ENCODE measurements at places on chromosomes 6 and 20.

DNA sequence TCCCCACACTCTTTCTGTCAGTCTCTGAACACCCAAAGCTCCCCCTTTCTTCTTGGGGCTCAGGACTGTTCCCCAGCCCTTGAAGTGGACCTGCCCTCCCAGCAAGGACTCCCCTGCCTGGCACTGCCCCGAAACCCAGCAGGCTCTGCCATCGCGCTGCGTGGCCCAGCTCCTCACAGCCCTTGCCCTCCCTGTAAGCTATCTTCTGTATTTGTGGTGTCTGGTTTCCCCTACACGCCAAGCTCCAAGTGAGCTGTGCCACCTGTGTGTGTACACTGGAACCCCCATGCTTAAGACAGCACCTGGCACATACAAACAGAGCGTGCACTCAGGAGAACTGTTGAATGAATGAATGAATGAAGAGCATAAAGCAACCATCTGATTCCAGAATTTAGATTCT lies 57.7 kb downstream of the TMEM242 start:
- DNase-seq: no peak

DNA sequence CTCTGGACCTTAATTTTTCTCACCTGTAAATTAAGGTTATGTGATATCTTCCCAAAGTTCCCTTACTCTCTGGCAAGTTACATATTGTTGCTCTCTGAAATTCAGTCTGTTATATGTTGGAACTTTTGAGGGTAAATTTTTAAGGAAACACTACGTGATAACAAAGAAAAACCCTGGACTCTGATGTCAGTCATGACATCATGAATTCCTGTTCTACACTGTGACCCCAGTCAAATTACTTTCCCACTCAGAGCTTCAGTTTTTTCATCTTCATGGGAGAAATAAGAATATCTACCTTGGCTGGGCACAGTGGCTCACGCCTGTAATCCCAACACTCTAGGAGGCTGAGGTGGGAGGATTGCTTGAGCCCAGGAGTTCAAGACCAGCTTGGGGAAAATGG lies 164.6 kb upstream of the RALGAPA2 start:
- DNase-seq: no peak

- no peak for DNase-seq
Observed at GRCh38 chr6:13049666-13050254, 278.6 kb downstream of the TBC1D7 start.

GRCh38 chr6:163418311-163419029 lies 4.0 kb downstream of the QKI start:
- DNase-seq: no peak

DNA sequence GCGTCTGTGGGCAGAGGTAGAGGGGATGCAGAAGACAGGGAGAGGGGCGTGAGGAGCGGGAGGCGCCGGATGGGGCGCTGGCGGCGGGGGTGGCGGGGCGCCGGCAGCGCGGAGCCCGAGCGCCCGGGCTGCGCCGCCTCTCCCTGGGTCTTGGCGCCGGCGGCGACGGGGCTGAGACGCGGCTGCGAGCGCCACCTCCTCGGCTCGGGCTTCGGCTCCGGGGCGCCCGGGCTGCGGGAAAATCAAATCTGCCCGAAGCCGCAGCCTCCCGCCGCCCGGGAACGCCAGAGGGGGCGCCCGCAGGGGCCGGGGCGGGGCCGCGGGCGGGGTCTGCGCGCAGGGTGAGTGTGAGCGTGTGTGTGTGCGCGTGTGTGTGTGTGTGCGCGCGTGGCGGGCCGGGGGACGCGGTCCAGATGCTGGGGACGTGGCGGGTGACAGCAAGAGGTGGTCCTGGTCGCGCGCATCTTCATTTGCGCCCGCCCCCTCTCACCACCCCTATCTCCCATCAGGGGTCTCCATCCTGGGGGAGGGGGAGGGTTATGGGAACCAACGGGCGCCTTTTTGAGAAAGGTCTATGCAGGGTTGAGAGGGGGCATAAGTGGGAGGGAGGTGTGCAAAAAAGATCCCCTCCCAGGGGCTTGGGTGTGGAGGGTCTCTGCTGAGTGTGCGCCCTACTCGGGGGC lies 646 bp upstream of the CPNE5 start:
- DNase-seq: no peak

GRCh38 chr20:47269309-47270165 lies 87.0 kb downstream of the ZMYND8 start:
- no peak for DNase-seq

GRCh38 chr6:148657048-148657447 lies 89.8 kb upstream of the UST start:
- no peak for DNase-seq

GRCh38 chr20:63923651-63924050 lies 28.7 kb downstream of the DNAJC5 start:
- no peak for DNase-seq

- DNase-seq: no peak
Observed at GRCh38 chr20:20259533-20259932, 108.4 kb upstream of the INSM1 start.

DNA sequence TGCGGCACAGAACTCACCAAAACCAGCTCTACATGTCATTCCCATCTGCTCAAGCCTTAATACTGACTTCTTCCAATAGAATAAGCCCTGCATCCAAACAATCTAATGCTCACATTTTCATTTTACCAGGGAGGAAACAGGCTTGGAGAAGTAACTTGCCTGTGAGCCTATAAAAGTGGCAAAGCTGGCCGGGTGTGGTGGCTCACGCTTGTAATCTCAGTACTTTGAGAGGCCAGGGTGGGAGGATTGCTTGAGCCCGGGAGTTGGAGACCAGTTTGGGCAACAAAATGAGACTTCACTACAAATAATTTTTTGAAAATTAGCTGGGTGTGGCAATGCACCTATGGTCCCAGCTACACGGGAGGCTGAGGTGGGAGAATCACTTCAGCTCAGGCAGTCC lies 133.7 kb downstream of the LY86 start:
- DNase-seq: no peak

- DNase-seq: no peak
Observed at GRCh38 chr20:53579266-53579580, 14.4 kb downstream of the ZNF217 start.

DNA sequence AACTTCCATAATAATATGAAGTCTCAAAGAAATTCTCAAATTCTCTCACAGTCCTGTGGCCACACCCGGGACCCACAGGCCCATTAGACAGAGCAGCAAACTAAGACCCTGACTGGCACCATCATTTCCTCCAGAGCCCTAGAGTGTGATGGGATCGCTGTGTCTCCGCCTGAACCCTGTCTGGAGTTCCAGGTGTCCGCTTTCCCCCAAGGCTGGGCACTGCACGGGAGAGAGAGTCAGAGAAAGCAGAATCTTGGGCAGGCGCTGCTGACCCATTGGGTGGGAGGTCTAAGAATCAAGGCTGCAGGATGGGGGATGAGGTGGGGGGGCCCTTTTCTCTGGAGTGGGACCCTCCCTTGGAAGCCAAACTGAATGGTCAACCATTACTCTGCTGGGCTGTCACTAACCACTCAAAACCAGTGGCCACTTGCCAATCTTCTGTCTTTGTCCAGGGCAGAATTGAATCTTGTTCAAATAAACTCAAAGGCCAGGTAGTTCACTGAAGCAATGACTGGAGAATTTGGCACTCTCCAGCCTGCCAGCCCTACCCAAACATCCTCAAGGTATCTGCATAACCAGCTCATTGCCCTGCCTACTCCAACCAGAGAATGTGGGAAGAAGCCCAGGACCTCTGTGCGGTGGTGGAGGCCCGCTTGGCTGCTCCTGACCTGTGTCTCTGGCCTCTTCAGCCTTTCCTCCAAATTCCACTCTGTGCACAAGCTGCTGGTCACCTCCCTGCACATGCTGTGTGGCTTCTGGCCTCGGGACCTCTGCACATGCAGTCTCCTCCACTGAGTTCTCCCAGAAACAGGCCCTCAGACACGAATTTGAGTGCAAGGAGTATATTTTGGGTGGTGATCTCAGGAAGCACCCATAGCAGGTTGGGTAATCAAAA lies 141.1 kb downstream of the CEBPB start:
- DNase-seq: no peak

DNA sequence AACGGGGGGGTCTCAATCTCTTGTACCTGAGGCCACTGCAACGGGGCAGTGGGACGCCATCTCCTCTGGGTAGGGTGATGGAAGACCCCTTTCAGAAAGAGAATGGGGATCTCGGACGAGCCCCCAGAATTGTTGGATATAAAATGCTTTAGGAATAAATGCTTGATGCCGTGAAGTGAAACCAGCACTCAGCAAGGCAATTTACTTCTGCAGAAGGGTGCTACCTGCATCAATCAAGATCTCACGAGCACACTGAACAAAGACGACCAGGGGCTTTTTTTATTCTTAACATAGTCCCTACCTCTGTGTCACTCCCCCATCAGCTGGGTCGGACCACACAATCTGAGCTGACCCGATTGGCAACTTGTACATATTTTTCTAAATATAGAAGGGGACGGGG lies 203.6 kb upstream of the TBX18 start:
- no peak for DNase-seq

- no peak for DNase-seq
Observed at GRCh38 chr6:91079969-91080368, 493.1 kb upstream of the MAP3K7 start.

- DNase-seq: no peak
Observed at GRCh38 chr6:49333345-49334125, 129.5 kb downstream of the MMUT start.

- DNase-seq: no peak
Observed at GRCh38 chr20:15091421-15092037, 754.1 kb upstream of the FLRT3 start.

DNA sequence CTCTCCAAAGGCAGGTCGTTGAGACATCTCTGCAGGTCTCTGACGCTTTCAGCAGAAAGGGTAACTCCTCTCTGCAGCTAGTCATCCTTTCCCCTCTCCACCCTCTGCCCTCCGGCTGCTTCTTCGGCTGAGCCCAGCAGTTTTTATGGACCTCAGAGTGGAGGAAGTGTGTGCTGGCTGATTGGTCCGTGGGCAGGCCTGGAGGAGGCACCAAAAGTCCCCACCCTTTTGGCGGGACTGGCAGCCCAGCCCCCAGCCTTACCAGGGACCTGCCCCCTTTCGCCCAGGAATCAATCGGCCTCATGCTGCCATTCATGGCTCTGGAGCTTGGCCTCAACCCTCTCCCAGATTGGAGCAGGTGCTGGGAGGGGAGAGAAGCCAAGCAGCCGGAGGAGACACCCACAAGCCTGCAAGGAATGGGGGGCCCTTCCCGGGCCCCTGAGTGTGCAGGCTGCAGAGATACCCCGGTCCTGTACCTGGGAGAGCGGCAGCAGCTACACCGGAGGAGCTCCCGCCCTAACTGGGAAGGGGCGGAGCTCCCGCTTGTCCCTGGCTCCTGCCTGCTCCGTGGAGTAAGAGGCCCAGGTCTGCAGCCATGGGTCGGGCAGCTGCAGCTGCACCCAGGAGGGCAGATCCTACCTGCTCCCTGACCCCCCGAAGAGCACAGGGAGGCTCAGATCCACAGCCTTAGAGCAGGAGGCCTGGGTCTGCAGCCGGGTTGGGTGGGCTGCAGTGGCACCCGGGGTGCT lies 170.3 kb upstream of the SOX4 start:
- no peak for DNase-seq

DNA sequence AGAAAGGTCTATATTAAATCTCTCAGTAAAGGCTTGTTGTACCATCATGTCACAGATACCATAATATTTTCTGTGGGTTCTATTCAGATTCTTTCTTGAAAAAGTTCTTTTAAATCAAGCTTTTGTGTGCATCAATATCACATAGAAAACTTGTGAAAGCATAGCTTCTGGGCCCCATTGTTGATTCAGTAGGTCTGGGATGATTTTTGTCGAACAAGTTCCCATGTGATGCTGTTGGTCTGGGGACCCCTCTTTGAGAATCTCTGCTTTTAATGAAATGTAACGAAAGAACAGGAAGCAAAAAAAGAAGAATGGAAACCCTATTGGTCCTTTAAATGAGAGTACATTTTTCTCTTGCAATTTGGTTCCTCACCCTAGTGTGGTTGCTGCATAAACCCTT lies 597.7 kb upstream of the CITED2 start:
- DNase-seq: no peak

GRCh38 chr20:48131581-48131980 lies 346.3 kb upstream of the SULF2 start:
- DNase-seq: no peak

DNA sequence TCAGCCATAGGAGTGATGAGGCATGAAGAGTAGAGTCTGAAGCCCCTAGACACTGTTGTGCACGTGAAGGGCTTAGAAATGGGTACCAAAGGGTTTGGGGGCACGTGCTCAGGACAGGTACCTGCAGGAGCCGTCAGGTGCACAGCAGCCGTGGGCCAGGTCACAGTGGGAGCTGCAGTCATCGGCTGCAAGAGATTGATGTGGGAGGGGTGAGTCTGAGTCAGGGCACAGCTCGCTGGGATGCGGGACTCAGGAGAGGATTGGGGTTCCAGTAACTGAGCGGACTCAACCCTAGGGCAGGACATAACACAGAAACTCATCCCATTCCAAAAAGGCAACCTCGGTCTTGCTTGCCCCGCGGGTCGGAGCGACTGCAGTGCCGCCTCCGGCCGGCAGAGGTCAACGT lies 1.1 kb downstream of the DLK2 start:
- DNase-seq: peak; percentile 44

GRCh38 chr6:35086282-35086632 lies 54.9 kb downstream of the TCP11 start:
- no peak for DNase-seq

DNA sequence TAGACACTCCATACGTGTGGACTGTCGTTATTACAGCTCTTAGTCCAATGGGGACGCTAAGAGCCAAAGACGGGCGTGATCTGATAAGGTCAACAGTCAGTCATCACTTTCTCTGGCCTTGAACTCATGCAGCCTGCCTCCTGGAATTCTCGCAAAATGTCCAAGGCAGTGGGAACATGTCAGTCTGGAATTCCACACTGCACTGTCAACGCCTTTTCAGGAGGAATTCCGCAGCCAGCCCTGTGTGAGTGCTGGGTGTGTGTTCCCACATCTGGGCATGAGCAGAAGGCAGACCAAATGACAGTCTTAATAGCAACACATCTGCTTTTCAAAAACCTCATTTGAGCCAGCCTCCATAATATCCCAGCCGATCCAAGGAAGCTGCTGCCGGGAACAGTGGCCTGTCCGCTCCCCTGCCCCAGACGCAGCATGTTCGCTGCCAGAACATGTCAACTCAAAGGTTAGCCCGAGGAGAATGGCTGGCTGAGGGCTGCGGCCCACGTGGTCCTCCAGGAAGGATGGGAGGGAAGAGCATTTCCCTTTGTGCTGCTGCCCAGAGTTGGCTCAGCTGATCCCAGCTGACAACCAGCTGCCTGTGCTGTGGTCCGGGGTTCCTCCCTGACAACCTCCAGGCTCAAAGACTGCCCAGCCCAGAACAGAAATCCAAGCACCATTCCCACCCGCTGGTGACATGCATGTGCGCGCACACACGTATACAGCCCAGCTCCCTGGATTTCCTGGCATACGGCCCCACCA lies 103.1 kb downstream of the SULF2 start:
- no peak for DNase-seq

DNA sequence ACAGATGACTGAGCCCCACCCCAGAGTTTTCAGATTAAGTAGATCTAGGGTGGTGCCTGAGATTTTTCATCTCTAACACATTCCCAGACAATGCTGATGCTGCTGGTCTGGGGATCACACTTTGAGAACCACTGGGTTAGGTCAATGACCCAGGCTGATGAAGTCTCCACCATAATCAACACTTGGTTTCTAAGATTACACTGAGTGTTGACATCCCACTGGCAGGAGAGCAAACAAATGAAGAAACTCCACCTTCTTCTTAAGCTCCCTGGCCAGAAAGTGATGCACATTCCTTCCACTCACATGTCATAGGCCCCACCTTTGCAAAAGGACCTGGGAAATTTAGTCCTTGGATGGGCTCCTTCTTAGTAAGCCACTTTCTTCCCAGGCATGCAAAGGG lies 53.1 kb downstream of the MAFB start:
- DNase-seq: no peak

GRCh38 chr6:156828280-156828703 lies 51.1 kb downstream of the ARID1B start:
- DNase-seq: no peak

Data from activated naive CD4-positive, alpha-beta T cell (primary cell).